ENCODE measurements at places on chromosomes 1 and 21. TPM values are rescaled to one million over a fixed set of nuclear protein-coding genes. Genes with fewer than 3 reads are reported as not detected.

KCNN3 gene
- total RNA-seq, result not detected

TMEM81 gene
- 5.7 TPM for total RNA-seq

DNA sequence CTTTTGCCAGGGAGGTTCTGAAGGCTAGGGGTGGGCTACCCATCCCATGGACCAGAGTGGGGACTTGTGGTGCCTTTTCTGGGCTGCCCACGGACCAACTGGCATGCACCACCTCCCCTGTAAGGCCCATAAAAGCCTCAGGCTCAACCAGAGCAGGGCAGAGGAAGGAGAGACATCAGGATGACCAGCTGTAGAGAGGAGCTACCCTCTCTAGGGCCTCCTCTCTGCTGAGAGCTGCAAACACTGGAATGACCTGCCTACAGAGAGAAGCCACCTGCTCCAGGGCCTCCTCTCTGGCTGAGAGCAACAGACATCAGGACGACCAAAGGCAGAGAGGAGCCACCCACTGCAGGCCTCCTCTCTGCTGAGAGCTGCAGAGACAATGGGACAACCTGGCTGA lies 140.9 kb downstream of the EIF4G3 start:
- DNase-seq, result no peak

TRIM67 gene
- not detected for total RNA-seq

- DNase-seq, result no peak
Observed at GRCh38 chr1:169059421-169059820, 47.1 kb upstream of the ATP1B1 start.

FNBP1L gene
- 0.69 TPM for total RNA-seq

ZYG11A gene
- total RNA-seq, result not detected

GRCh38 chr1:28803662-28804061 lies 8.3 kb upstream of the OPRD1 start:
- DNase-seq, result no peak

SYCP1 gene
- not detected for total RNA-seq

SV2A gene
- 3.0 TPM for total RNA-seq

GRCh38 chr1:214537219-214537618 lies 14.2 kb downstream of the PTPN14 start:
- DNase-seq, result no peak

DNA sequence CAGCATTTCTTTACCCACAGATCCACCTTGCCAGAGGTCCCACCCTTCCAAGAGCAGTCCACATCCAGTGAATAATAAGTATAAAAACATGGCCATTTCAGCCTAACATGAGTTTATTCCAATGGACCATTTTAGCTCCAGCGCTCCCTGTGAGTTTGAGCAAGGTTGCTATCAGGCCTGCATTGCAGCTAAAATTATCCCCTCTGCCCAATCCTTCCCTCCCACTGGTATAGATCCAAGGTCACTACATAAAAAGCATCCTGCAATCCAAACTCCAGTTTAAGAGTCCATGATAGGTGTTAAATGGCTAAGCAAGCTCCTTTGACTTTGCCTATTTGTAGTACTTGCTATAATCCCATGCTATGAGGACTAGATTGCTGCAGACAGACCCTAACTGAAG lies 35.6 kb downstream of the SLC5A9 start:
- no peak for DNase-seq

LAMTOR2 gene
- 22.6 TPM for total RNA-seq

GJA5 gene
- total RNA-seq, result not detected

USH2A gene
- not detected for total RNA-seq

GRCh38 chr1:190098756-190099155 lies 378.9 kb downstream of the BRINP3 start:
- no peak for DNase-seq

FCRL6 gene
- total RNA-seq, result 2.1 TPM

- DNase-seq, result no peak
Observed at GRCh38 chr1:32892368-32893197, 6.3 kb downstream of the HPCA start.

GRCh38 chr1:174913225-174913903 lies 86.4 kb upstream of the CACYBP start:
- DNase-seq, result no peak

WNT3A gene
- total RNA-seq, result not detected

DNA sequence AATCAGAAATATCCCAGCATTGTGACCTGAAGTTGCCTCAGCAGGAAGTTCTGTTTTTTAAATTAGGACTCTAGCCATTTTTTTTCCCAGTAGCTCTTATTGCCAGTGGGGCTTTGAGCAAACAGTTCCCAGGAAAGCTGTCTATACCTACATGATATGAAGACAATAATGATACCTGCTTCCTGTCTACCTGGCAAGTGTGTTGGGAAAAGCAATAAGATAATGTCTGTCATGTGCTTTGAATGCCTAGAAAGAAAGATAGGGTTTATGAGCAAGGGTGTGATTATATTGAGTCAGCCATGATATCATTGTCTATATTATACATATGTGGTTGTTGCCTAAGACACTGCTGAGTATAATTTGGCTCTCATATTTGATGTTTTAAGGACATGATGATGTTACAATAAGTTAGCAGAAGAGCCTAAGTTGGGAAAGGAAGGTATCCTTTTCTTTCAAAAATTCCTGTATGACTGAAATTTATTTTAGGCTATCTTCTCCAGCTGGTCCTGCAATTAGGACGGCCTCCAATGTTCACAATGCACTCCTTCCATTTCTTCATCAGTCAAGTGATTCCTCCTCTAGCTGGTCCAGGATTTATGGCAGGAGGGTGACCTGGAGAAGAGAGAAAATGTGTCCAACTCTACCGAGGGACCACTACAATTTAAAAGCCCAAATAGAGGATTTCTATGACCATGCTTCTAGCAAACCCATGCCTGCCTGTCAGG lies 99.6 kb upstream of the CDC42BPA start:
- no peak for DNase-seq

GRCh38 chr1:51306950-51307349 lies 23.4 kb downstream of the TTC39A start:
- no peak for DNase-seq

ELF3 gene
- 2.0 TPM for total RNA-seq

Data from naive thymus-derived CD8-positive, alpha-beta T cell (primary cell).